Substantia nigra (tissue), 51 donors: ENCODE measurements at places on chromosomes 7 and 10.

DNA sequence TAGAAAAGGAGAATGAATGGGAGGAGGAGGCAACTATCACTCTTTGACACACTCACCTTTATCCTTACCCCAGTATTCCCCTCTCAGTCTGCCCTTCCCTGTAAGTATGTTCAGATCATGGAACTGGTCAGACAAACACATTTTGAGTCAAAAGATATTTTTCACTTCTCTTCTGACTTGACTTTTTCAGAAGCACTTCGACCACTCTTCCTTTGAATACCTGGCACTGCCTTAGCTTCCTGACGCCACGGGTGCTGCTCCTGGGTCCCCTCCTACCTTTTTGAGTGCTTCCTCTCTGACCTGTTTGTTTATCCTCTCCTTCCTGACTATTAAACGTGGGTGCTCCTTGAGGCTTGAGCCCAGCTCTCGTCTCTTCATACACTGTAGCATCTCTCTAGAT, 19.8 kb upstream of the C10orf67 start:
- DNase-seq: no peak

DNA sequence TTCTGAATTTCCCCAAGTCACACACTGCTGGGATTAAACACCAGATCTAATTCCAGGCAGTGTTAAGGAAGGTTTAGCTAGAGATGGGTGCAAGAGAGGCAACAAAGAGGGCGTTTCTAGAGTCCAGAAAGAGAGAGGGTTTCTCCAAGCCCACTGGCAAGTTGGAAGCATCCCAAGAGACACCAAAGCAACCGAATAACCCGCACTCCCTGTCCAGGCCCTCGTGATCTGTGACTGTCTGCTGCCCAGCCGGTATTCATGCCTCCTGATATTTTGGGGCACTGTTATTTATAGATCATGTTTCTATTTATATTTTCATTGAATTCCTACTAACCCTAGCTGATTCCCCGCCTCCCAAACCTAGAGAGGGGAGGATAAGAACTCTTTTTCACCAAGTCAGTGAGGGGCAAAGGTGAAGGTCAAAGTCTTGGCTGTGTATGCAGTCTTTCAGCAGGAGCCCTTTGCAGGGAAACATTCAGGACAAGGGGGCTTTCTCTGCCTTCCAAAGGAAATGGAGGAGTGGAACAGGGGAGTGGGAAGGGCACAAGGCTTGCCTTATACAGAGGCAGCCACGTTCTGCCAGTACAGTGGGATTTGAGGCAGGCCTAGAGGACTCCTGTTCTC, 103.6 kb downstream of the SH3PXD2A start:
- no peak for DNase-seq

GRCh38 chr7:139992353-139993044, 70.3 kb downstream of the PARP12 start:
- DNase-seq: no peak

- DNase-seq: no peak
Measured at GRCh38 chr7:134701272-134701671, 54.6 kb downstream of the BPGM start.

DNA sequence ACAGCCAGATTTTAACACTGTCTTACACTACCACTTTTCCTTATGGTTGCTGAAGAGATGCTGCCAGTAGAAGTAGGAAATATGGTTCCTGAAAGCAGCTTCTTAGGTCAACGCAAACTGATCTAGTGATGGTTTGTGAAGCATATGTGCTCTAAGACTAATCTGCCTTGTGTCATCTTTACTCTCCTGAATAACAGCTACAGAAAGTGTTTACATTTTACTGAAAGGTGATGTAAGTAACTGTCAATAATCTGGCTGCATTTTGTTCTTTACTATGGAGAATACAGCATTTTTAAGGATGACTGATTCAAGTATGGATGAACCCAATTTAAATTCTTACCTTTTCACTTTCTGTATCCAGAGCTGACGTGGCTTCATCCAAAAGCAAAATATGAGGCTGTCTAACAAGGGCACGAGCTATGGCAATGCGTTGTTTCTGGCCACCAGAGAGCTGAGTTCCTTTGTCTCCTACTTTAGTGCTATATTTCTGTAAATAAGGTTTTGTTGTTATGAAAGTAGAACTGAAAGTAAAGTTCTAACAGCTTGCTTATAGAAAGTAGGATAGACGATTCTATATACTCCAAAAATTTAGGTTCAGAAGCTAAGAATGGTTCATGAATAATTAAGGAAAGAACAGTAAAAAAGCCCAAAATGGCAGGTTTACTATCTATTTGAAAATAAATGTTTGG, 30.2 kb upstream of the ABCB4 start:
- DNase-seq: no peak

DNA sequence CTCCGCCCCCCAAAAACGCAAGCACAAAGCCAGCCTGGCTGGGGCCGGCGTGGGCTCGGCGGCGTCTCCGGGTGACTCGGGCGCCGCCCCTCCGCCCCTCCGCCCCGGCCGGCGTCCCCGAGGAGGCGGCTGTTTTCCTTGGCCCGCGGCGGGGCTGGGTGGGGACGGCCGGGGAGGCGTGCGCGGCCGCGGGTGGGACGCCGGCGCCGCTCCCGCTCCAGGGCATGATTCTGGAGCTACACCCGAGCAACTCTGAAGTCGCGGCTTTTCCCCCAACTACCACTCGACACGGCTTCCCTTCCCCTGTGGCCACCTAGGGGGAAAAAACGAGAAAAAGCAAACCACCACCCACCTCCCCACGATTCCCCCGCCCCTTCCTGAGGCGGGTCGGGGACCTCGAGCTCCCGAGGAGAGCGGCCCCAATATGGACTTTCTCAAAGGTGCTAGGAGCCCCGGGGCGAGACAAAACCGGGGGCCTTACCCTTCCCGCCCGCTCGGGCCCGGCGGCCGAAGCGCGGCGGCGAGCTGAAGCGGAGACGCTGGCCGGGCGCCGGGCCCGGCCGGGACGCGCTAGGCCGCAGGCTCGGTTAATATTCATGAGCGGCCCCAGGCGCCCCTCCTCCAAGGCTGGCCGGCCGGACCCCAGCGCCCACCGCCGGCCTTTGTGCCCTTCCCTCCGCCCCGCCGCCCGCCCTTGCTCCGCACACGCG, 856 bp downstream of the ARHGAP21 start:
- DNase-seq: peak; percentile 42

- DNase-seq: no peak
Measured at GRCh38 chr7:138848056-138848980, 50.3 kb upstream of the ATP6V0A4 start.

GRCh38 chr7:155993420-155994278, 181.4 kb upstream of the SHH start:
- no peak for DNase-seq

GRCh38 chr7:16562456-16563220, 36.0 kb downstream of the LRRC72 start:
- DNase-seq: no peak

DNA sequence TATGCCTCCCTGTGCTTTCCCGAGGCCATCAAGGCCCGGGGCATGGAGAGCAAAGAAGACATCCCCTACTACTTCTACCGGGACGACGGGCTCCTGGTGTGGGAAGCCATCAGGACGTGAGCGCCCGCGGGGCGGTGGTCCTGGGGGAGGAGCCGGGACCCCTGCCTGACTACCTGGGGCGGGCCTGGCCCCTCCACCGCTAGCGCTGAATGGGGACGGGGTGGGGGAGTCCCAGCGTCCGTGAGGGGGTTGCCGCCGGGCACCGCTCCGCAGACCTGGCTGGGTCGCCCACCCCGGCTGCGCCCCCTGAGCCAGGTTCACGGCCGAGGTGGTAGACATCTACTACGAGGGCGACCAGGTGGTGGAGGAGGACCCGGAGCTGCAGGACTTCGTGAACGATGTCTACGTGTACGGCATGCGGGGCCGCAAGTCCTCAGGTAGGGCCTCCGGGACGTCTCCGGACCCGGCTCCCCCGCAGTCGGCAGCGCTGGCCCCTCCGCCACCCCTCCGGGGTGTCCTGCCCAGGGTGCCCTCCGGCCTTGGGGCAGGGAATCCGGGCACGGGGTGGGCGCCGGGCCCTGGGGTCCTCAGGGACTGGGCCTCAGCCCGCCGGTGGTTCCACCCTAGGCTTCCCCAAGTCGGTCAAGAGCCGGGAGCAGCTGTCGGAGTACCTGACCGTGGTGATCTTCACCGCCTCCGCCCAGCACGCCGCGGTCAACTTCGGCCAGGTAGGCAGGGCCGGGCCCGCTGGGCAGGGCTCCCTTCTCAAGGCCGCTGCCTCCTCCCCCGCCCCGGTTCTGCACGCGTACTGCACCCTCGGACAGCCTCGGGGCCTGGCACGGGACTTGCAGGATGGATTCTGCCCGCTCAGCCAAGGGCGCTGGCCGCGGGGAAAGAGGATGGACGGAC, 69.3 kb downstream of the ALOX5 start:
- no peak for DNase-seq

GRCh38 chr7:66460921-66461361, 167.7 kb upstream of the KCTD7 start:
- DNase-seq: no peak

- no peak for DNase-seq
Measured at GRCh38 chr7:157496416-157497275, 159.8 kb downstream of the DNAJB6 start.

GRCh38 chr7:35463176-35463700, 209.3 kb upstream of the TBX20 start:
- no peak for DNase-seq

GRCh38 chr10:43402880-43403452, 6.0 kb downstream of the HNRNPF start:
- DNase-seq: no peak

GRCh38 chr10:102761981-102762380, 18.2 kb downstream of the WBP1L start:
- DNase-seq: no peak

DNA sequence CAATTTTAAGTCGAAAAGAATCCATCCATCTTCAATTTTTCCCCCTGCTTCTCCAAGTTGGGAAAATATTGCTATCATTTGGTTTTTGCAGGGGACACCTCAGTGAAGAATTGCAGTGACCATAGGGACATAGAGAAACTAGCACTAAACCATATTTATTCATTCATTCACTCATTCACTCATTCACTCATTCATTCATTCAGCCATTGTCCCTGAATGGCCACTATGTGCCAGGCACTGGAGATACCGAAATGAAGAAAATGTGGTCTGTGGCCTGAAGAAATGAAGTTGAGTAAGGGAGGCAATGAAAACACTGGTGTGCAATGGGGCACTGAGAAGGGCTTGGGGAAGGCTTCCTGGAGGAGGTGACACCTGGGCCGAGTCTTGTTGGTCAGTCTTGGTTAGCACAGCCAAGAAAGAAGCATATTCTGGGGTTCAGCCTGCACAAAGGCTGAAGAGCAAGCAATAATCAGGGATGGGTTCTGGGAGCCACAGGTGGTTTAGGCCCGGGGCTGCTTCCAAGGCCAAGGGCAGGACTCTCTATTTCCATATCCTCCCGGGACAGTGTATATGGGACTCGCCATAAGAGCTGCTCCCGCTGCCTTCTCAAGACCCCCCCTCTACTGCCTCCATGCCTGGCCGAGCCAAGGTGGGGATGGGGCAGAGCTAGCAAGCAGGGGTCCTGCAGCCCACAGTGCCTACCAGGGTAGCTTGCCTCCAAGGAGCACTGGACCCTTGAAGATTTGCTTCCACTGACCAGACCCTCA, 25.5 kb upstream of the C10orf105 start:
- DNase-seq: no peak

GRCh38 chr10:96229568-96230030, 41.8 kb downstream of the BLNK start:
- DNase-seq: peak; percentile 61

DNA sequence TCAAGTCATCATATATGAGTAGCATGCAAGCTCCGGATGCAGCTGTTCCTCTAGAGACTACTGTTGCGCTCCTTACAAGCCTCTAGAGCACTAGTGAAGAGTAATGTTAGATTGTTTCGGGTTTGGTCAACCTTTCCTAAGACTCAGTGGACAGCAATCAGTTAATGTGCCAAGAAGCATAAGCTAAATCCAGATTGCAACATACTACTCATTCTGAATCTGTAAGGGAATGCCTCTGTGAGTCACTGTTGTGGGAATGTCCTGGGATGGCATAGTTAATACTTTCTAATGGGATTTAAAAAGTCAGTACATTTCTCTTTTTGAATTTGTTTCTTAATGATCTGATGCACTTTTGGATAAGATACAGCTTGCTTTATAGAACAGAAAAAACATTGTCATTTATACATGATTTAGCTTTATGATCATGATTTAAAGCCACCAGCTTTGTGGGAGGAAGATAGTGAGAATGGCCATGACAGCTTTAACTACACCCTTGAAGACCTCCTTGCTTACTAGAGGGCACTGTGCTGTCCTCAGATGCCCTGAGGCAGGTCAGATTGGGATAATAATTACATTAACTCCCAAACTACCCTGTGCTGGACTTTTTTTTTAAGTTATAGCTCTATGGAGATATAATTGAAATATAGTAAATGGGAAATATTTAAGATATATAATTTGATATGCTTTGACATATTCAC, 138.4 kb downstream of the SDK1 start:
- no peak for DNase-seq

GRCh38 chr10:114043532-114044246, at the start of gene ADRB1:
ADRB1 (plus strand) TSS chr10:114043866; CDS start chr10:114044133, 267 bp downstream.
- DNase-seq: peak; percentile 64

GRCh38 chr10:111504376-111504775, 427.5 kb downstream of the ADRA2A start:
- no peak for DNase-seq

- DNase-seq: no peak
Measured at GRCh38 chr10:77548157-77548556, 89.5 kb downstream of the KCNMA1 start.

DNA sequence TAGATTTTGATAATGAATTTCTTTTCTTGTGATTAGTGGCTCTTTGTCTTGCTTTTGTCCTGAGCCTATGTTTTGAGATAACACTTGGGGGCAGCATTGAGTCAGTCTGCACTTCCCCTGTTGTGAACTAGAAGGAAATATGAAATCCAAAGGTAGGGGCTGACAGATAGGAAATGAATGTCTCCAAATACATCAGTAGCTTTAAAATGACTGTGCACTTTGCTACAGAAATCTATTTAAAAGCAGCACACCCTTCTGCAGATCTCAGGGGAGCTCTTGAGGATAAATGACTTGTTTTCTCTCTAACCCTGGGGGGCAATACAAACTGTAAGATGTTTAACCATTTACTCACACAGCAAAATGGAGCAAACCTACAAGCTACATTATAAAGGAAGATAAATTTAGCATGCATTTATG, 176.0 kb upstream of the MYO3A start:
- peak; percentile 1 for DNase-seq

DNA sequence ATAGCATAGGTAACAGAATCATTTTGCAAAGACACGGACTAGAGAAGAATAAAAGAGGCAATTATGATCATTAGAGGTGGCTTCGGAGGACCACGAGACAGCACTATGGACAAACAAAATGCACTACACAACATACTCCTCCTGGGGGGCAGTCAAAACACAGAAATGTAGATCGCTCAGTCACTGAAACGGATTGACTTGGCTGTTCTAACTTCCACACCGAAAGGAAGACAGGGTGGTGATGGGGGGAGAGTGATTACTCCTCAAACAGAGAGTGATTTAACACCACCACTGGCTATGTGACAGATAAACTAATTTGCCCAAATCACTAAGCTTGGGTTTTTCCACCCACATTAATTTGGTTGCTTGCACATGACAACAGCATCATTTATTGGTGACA, 14.1 kb upstream of the PPA1 start:
- no peak for DNase-seq
